ENCODE measurements at places on chromosomes 2 and 18.

- no peak overlapping the region for H3K4me3 ChIP-seq
- H3K27ac ChIP-seq: no peak overlapping the region
These were observed 310.4 kb upstream of the HDAC4 start for GRCh38 chr2:239710953-239711861.

GRCh38 chr2:182302174-182302573 is 124.7 kb downstream of the PDE1A start:
- H3K4me1 ChIP-seq: no peaks in the 10 kb centered on the region
- no peak for DNase-seq
- H3K27me3 ChIP-seq: no peaks in the 10 kb centered on the region
- no peak overlapping the region for H3K4me3 ChIP-seq
- no peak overlapping the region for H3K27ac ChIP-seq

- no peaks in the 10 kb centered on the region for H3K4me1 ChIP-seq
- no peak overlapping the region for H3K4me3 ChIP-seq
- no peaks in the 10 kb centered on the region for H3K27me3 ChIP-seq
- peaks cover 25% of the 10 kb centered on the region for H3K36me3 ChIP-seq
- no peak overlapping the region for H3K27ac ChIP-seq
These were observed 28.2 kb downstream of the TUBB6 start for GRCh38 chr18:12336171-12336613.

DNA sequence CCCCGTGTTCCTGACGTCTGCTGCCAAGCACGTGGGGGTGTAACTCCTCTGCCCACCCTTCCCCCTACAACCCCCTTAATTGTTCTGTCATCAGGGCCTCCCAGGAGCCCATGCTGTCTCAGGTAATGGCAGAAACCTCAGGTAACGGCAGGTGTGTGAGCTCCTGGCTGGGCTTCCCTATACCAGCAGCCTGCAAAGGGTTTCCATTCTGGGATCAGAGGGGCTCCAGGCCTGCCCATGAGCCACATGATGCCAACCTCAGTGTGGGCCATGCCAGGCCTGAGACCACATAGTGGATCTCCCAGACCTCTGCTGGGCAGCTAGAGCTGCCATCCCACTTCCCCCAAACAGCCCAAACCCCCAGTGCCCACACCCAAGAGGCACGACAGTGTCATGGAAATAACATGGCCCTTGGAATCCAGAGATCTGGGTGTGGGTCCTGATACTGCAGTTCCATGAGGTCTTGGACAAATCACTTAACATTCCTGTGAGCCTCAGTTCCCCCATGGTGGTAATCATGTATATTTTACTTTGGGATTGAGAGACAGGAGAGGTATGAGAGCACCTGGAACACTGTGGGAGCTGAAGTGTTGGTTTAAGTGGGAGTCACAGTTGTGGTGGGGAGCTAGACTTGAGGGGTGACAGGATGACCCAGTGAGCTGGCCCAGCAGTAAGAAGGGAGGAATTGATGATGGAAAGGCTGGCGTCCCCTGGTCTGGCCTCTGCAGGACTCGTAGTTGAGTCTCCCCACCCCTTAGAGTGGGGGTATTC is 59.6 kb downstream of the ATOH8 start:
- no peak overlapping the region for H3K27ac ChIP-seq
- H3K36me3 ChIP-seq: no peaks in the 10 kb centered on the region
- H3K4me1 ChIP-seq: peaks cover 8% of the 10 kb centered on the region
- peaks cover 31% of the 10 kb centered on the region for H3K27me3 ChIP-seq

DNA sequence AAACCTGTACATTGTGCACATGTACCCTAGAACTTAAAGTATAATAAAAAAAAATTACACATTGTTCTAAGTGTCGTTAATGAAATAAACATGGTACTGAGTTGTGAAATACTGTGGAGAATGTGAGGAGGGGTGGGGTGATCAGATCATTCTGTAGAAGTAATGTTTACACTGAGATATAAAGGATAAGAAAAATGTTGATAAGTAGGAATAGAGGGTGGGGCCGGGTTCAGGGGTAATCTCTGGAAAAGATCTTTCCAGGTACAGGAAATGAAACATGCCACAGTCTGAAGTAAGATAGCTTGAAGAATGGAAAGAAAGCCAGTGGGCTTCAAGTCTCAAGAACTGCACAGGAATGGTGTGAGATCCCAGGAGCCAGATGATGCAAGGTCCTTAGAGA is 1482.4 kb downstream of the LRP1B start:
- H3K27me3 ChIP-seq: no peaks in the 10 kb centered on the region
- no peaks in the 10 kb centered on the region for H3K36me3 ChIP-seq
- no peak overlapping the region for H3K27ac ChIP-seq
- H3K4me3 ChIP-seq: no peak overlapping the region
- H3K4me1 ChIP-seq: no peaks in the 10 kb centered on the region

DNA sequence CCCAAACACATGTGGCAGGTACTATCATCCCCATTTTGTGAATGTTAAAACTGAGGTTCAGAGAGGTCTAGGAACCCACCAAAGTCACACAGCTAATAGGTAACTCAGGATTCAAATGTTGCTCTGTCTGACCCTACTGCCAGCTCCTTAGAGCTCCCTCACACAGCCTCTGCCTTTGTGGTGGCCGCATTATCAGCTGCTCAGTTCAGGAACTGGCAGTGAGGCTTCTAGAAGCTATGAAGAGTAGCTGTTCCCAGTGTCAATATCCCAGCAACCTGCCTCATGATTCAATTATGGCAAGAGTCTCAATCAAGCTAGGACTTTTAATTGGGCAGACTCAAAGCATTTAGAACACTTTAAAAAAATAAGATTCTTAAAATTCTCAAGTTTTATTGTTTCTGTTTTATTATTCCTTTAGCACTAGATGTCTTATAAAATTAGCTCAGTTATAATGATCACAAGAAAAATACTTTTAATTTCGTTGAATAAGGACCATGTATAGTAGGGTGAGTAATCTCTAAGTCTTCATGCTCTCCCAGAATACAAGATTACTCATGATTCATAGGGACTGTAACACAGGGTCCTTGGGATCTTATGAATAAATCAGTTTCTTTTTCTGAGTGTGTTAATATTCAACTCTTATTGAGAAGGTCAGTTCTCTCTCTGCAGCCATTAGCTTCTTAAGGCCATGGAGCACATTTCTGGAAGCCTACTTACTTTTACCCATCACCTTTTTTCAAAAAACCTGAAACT is 342.7 kb downstream of the RND3 start:
- DNase-seq: no peak
- peaks cover 2% of the 10 kb centered on the region for H3K27me3 ChIP-seq
- H3K4me1 ChIP-seq: no peaks in the 10 kb centered on the region
- no peak overlapping the region for H3K4me3 ChIP-seq

DNA sequence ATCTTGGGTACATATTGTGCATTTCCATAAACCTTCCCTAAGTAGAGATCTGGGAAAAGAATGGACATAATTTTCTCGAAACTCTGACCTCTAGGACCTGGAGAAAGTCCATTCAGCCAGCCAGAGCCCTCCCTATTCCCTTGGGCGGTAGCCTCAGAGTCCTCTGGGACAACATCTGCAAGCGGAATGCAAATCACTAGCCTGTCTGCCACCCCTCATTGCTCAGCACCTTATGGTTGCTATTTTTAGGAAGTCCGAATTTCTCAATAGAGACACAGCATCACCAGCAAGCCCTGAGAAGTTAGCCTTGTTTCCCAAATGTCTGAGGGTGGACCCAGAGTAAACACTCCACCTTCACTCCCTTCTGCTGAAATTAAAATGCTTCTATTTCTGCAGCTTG is 17.6 kb upstream of the CD28 start:
- peaks cover 8% of the 10 kb centered on the region for H3K27me3 ChIP-seq
- H3K27ac ChIP-seq: no peak overlapping the region
- DNase-seq: no peak
- H3K4me1 ChIP-seq: peaks cover 30% of the 10 kb centered on the region

- no peak overlapping the region for H3K27ac ChIP-seq
- H3K4me1 ChIP-seq: no peaks in the 10 kb centered on the region
- H3K4me3 ChIP-seq: no peak overlapping the region
- peaks cover 7% of the 10 kb centered on the region for H3K27me3 ChIP-seq
These were observed 28.7 kb upstream of the CCDC150 start for GRCh38 chr2:196610796-196611195.

DNA sequence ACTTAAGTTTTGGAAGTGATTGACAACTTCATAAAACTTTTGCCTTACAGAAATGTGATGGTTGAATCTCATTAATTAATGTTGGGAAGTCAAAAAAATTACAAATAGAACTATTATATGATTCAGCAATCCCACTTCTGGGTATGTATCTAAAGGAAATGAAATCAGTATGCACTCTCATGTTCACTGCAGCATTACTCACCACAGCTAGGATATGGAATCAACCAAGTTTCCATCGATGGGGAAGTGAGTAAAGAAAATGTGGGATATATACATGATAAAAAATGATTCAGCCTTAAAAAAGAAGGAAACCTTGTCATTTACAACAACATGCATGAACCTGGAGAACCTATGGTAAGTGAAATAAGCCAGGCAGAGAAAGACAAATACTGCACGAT is 112.4 kb upstream of the WDR75 start:
- H3K4me1 ChIP-seq: no peaks in the 10 kb centered on the region
- H3K27me3 ChIP-seq: no peaks in the 10 kb centered on the region
- DNase-seq: no peak
- H3K36me3 ChIP-seq: no peaks in the 10 kb centered on the region

- no peak for DNase-seq
- H3K4me3 ChIP-seq: peak overlapping the region; percentile 92
- peaks cover 14% of the 10 kb centered on the region for H3K36me3 ChIP-seq
- peak overlapping the region; percentile 86 for H3K27ac ChIP-seq
- peaks cover 61% of the 10 kb centered on the region for H3K4me1 ChIP-seq
These were observed 1.8 kb downstream of the BARD1 start for GRCh38 chr2:214807653-214808052.

DNA sequence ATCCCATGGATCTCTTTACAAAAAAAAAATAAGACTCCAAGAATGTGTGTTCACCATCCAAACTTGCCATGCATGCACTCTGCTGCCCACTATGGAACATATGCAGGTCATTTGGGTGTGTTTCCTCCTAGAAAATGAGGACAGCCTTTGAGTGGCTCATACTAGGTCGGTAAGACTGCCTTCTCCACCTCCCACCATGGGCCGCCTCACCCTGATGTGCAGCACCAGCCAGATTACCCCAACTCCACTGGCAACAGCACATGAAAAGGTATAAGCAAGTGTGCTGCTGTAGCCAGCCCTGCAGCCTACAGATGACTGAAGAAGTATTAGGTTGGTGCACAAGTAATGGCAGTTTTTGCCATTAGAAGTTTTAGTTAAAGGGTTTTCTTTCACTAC is 214.2 kb downstream of the ATAD2B start:
- no peak for DNase-seq
- no peak overlapping the region for H3K27ac ChIP-seq
- no peak overlapping the region for H3K4me3 ChIP-seq
- H3K4me1 ChIP-seq: no peaks in the 10 kb centered on the region
- no peaks in the 10 kb centered on the region for H3K36me3 ChIP-seq
- H3K27me3 ChIP-seq: no peaks in the 10 kb centered on the region

DNA sequence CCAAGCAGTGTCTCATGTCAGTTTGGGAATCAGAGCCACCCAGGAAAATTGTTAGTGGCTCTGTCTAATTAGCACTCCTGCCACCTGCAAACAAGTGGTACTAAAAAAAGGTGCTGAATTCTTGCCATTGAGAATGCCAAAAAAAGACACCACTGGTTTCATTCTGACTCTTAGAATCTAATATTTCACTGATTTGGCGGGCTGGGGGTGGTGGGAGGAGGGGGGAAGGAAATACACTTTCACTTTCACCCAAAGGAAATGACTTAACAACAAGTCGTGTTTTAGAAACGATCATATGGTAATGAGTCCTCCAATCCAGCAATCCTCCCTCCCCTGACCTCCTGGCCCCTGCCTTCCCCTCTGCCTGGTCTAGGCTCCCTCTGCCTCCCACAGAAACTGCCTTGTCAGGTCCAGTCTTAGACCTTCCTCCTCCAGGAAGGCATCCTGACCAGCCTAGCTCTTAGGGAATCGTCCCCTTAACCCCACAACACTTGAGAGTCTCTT is 4.4 kb upstream of the KLHL29 start:
- no peaks in the 10 kb centered on the region for H3K36me3 ChIP-seq
- H3K27ac ChIP-seq: no peak overlapping the region
- peaks cover 18% of the 10 kb centered on the region for H3K4me1 ChIP-seq
- peaks cover 44% of the 10 kb centered on the region for H3K27me3 ChIP-seq
- peak overlapping the region; percentile 45 for H3K4me3 ChIP-seq

- H3K36me3 ChIP-seq: no peaks in the 10 kb centered on the region
- no peak for DNase-seq
- peaks cover 31% of the 10 kb centered on the region for H3K27me3 ChIP-seq
- H3K4me3 ChIP-seq: no peak overlapping the region
- H3K27ac ChIP-seq: no peak overlapping the region
These were observed 86.0 kb downstream of the VWA3B start for GRCh38 chr2:98172951-98173350.
